ENCODE measurements at places on chromosomes 12 and 14.

GRCh38 chr12:104958805-104959334, 780 bp upstream of the SLC41A2 start:
- H3K4me3 ChIP-seq, result peak overlapping the region; percentile 90
- ATAC-seq, result no peak
- H3K27me3 ChIP-seq, result peaks cover 10% of the 10 kb centered on the region
- H3K36me3 ChIP-seq, result peaks cover 11% of the 10 kb centered on the region

DNA sequence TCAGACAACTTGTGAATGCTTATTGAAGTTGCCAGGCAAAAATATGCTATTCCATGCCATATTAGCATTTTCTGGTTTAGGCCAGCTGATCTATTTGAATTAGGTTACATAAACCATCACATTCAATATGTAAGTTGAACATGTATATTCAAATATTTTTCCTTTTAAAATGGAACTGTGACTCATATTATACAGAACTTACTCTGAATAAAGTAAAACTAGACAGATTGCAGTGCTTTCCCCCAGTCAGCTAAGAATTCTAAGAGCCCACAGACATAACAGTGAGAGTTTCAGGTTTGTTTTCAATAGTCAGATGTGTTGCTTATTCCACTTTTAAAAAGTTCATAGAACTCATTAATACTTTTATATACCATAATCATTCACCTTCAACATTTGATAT, 119.8 kb downstream of the MGST1 start:
- H3K27ac ChIP-seq, result no peak overlapping the region
- ATAC-seq, result no peak
- H3K4me1 ChIP-seq, result no peaks in the 10 kb centered on the region
- no peak overlapping the region for H3K4me3 ChIP-seq
- no peaks in the 10 kb centered on the region for H3K36me3 ChIP-seq

- no peaks in the 10 kb centered on the region for H3K4me1 ChIP-seq
- no peak for ATAC-seq
- H3K27ac ChIP-seq, result peak overlapping the region; percentile 15
- H3K27me3 ChIP-seq, result no peaks in the 10 kb centered on the region
- no peak overlapping the region for H3K4me3 ChIP-seq
- peaks cover 16% of the 10 kb centered on the region for H3K36me3 ChIP-seq
Observed at GRCh38 chr14:64950889-64951288, 8.3 kb upstream of the GPX2 start.

DNA sequence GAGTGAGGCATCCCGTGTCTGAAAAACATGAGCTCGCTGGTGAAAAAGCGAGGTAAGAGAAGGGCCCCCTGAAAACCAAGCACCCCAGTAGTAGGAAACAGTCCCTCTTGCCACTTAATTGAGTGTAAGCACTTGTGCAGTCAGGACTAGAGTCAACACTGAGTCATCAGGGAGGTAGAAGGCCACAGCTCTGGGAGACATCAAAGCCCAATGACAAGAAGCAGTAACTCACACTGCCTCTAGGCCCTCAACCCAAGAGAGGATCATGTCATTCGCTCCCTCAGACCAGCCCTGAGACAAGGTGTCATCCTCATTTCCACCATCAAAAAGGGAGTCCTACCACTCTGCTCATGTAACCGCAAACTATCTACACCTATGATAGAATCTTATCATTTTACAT, 17.8 kb downstream of the POMT2 start:
- peak; percentile 90 for ATAC-seq
- peak overlapping the region; percentile 68 for H3K4me3 ChIP-seq
- no peaks in the 10 kb centered on the region for H3K27me3 ChIP-seq

DNA sequence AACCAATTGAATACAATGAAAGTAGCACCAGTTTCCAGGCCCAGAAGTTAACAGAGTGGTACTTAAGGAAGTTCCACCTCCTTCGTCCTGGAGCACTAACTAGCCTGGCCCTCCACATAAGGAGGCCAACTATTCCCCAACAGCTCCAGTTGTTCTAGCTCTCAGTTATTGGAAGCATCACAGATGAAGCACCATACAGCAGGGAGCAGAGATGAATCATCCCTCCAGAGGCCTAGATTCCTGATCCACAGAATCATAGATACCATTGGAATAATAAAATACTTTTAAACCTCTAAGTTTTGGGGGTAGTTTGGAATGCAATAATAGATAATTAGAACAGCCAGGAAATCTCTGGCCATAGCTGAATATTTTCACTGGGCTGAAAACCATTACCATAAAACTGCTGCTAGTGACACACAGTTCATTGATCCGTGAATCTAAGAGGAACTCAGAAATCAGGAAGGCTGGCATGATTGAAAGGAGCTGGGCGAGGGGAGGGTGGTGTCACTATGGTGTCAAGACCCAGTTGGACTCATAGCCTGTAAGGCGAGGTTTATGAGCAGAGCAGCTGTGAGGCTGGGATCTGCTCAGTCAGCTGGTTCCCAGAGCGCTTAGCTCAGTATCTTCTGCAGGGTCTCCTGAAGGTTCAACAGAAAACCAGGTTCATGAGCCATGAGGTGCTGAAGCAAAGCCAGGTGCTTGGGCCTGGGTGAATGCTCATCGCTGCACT, 371.4 kb upstream of the TMTC1 start:
- no peak for ATAC-seq
- H3K4me3 ChIP-seq, result no peak overlapping the region
- H3K27me3 ChIP-seq, result peaks cover 3% of the 10 kb centered on the region
- H3K4me1 ChIP-seq, result no peaks in the 10 kb centered on the region
- H3K27ac ChIP-seq, result no peak overlapping the region

- no peaks in the 10 kb centered on the region for H3K4me1 ChIP-seq
- no peak for ATAC-seq
- no peak overlapping the region for H3K4me3 ChIP-seq
- H3K27ac ChIP-seq, result no peak overlapping the region
- no peaks in the 10 kb centered on the region for H3K36me3 ChIP-seq
Observed at GRCh38 chr12:5713599-5714081, 231.4 kb downstream of the ANO2 start.

DNA sequence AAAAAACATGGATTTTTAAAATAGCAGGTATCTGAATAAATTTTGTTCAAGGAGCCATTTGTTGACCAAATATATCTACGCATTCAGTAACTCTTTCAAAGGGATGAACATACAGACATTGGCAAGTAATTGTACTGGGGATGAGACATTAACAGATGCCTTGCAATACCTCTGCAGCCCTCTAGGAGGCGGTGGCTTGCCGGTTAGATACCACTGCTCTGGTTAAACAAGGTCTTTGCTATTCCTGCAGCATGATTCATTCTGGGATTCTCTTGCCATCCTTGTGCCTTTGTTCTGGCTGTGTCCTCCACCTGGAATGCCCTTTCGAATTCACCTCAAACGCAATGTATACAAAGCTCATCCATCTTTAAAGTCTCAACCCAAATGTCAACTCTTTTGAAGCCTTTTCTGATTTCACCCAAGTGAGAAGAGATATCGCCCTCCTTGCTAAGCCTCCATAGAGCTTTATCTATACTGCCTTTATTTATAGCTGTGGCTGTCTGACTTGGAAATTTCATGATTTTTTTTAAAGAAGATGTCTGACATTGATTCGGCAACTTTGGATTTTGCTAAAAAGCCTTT, 131.0 kb upstream of the SRRM4 start:
- H3K27ac ChIP-seq, result no peak overlapping the region
- ATAC-seq, result no peak
- H3K27me3 ChIP-seq, result peaks cover 15% of the 10 kb centered on the region
- H3K4me1 ChIP-seq, result no peaks in the 10 kb centered on the region
- no peak overlapping the region for H3K4me3 ChIP-seq

DNA sequence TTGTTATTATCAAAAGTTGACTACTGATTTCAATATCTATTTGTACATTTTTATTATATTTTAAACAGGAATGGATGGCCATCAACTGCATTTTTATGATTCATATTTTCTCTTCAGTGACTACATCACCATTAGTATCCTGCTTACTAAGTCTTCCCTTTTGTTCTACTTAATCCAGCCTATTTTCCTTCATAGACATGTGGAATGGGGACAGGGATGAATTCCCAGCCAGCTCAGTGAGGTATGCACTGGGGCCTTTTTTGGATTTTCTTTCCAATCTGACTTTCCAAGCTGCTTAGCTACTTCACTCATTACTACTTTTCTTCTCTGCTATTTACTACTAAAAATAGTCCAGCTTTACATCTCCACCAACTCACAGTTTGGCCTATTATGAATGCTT, 38.4 kb downstream of the AKAP6 start:
- peaks cover 5% of the 10 kb centered on the region for H3K4me1 ChIP-seq
- H3K27me3 ChIP-seq, result peaks cover 5% of the 10 kb centered on the region
- H3K27ac ChIP-seq, result no peak overlapping the region

DNA sequence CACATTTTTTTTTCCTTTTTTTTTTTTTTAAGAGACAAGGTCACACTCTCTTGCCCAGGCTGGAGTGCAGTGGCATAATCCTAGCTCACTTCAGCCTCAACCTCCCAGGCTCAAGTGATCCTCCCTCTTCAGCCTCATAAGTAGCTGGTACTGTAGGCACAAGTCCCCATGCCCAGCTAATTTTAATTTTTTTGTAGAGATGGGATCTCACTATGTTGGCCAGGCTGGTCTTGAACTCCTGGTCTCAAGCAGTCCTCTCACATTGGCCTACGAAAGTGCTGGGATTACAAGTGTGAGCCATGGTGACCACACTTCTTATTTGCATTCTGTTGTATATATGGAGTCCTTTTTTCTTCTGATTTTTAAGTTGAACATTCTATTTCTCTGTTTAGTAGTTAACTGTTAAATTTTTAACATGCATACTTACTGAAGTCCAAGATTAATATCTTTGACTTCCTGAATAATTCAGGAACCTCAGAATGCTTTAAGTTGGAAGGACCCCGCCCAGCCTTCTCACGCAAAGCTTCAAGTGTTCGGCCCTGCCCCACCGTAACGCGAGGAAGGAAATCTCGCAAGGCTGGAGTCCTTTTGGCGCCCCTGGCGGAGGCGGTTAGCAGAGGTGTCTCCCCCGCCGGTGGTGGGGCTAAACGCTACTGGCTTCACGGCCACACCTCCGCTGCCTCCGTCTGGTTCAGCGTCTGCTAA, 21.6 kb downstream of the SPATS2 start:
- peak; percentile 63 for ATAC-seq
- H3K36me3 ChIP-seq, result no peaks in the 10 kb centered on the region
- peak overlapping the region; percentile 3 for H3K4me3 ChIP-seq
- no peak overlapping the region for H3K27ac ChIP-seq

GRCh38 chr14:74579447-74580274, 32.4 kb downstream of the LTBP2 start:
- H3K27me3 ChIP-seq, result peaks cover 2% of the 10 kb centered on the region
- peak overlapping the region; percentile 64 for H3K4me3 ChIP-seq
- peaks cover 20% of the 10 kb centered on the region for H3K4me1 ChIP-seq
- H3K36me3 ChIP-seq, result no peaks in the 10 kb centered on the region
- peak; percentile 90 for ATAC-seq

GRCh38 chr14:38838049-38838978, 264.7 kb downstream of the SEC23A start:
- no peaks in the 10 kb centered on the region for H3K4me1 ChIP-seq
- no peak overlapping the region for H3K4me3 ChIP-seq
- ATAC-seq, result no peak
- H3K36me3 ChIP-seq, result no peaks in the 10 kb centered on the region

DNA sequence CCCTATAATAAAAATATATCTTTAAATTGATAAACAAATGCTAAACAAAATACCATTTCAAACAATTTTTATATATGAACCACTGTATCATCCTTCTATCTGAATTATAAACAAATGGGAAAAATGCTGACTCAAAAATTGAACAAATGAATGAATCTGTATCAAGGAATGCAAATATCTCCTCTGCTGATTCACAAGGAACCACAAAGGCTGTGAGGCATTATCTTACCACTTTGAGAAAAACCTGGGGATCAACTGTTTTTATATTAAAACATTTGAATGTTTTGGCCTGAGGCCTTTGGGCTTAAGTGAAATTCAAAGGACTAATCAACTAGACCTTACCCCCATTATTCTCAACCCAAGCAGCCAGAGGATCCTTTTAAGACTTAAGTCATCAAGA, 86.3 kb downstream of the EML5 start:
- no peak overlapping the region for H3K4me3 ChIP-seq
- no peak overlapping the region for H3K27ac ChIP-seq
- no peaks in the 10 kb centered on the region for H3K4me1 ChIP-seq
- ATAC-seq, result no peak

All from activated T-helper 17 cell treated with anti-CD3 and anti-CD28 coated beads, Interleukin-2, amount 50 U/mL, for 72 hours (primary cell).